Stimulated activated CD4-positive, alpha-beta T cell treated with anti-CD3 and anti-CD28 coated beads, Interleukin-4, amount 100 ng/mL, for 4 hours (primary cell): ENCODE measurements at places on chromosomes 11 and 22.

DNA sequence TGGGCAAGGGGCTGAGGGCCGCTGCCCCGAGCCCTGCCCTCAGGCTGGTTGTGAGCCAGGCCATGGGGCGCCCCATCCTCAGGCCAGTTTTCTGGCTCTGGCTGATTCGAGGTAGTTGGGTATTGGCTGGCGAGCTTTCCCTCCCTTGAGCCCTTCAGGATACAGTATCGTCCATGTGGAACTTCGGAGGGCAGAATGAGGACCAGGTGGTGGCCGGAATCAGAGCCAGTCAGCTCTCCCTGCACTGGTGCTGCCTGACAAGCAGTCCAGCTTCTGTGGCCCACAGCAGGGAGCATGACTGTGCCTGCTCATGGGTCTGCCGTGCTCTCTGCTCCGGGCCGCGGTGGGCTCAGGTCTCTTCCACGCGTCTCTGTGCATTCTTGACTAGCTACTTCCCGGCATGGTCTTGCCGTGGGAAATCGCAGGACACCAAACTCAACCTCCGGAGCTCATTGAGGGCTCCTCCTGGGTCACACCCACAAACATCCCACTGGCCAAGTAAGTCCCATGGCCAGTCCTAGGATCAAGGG is 1289.3 kb downstream of the BRD1 start:
- no peak for DNase-seq

- no peak for DNase-seq
These were observed 108.3 kb upstream of the RRM1 start for GRCh38 chr11:3986301-3986700.

DNA sequence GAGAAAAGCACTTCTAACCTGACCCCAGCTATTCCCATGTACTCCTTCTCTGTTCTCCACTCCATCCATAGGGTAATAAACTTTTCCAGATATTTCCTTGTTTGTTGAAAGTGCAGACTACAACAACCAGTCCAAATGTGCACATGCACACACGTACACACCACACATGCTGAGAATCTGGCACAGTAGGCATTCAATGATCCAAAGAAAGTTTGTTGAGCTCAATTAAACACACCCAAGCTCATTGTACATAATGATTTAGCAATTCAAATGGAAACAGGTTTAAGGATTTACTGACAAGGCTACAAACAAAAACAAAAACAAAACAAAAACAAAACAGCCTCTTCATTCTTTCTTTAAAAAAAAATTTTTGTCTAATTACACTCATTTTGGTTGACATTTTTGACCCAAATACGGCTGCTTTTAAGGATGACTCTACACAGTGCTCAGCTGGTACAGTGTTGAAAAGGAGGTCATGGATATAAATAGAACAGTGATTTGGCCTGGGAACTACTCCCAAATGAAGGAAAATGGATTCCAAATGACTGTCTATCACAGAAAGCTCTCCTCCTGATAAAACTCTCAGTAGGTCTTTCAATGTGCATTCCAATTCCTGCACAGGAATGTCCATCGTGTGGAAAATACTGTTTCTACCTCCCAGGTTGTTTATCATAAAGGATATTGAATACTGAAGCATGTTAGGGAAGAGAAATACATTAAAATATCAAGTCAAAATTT is 232.2 kb downstream of the GUCY1A2 start:
- DNase-seq, result no peak

GRCh38 chr11:19352771-19353160 is 112.0 kb upstream of the E2F8 start:
- DNase-seq, result no peak

DNA sequence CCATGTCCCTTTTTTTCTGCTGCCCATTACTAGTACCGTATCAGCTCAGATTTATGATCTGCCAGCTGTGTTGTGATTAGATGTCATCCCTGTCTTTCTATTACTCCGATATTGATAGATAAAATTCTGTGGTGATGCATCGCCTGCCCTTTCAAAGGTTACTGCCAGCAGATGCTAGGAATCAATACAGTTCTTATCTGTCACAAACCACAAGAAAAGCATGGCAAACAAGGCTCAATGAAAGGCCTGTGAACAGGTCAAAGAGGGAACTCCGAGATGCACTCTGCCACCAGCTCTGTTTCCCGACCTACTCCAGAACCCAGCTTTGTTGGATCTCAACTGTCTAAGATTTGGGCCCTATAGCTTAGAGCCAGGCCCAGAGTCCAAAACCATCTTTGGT is 246.0 kb downstream of the CADM1 start:
- DNase-seq, result no peak

- DNase-seq, result no peak
These were observed 98.5 kb upstream of the CSNK2A3 start for GRCh38 chr11:11451501-11452005.

GRCh38 chr11:13786688-13787087 is 118.2 kb downstream of the FAR1 start:
- no peak for DNase-seq

DNA sequence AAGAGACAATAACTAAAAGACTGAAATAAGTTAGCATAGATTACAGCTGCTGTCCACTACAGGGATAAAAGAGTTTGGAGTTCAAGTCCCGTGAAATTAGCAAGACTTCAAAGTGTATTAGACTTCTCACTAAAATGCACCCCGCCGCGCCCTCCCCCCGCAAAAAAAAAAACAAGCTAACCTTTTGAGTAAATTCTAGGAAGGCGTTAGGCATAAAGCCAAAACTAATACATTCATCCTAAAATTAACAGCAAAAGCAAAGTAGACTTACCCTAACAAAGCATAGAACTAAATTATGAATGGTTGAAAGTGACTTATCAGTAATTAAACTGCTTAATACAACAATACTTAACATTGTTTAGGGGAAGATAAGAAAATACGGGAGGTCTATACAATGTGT is 581.0 kb upstream of the CHORDC1 start:
- DNase-seq, result no peak

- DNase-seq, result no peak
These were observed 17.0 kb downstream of the THY1 start for GRCh38 chr11:119406005-119406404.

- no peak for DNase-seq
These were observed 21.0 kb upstream of the AMOTL1 start for GRCh38 chr11:94747146-94747545.

GRCh38 chr11:843818-844692 is 1.4 kb downstream of the TSPAN4 start:
- no peak for DNase-seq

- DNase-seq, result no peak
These were observed 501.9 kb downstream of the BRD1 start for GRCh38 chr22:49325531-49326395.

- DNase-seq, result peak; percentile 49
These were observed 4.4 kb downstream of the INS start for GRCh38 chr11:2156416-2157182.
